ENCODE measurements at places on chromosomes 3 and 15. TPM values are rescaled to one million over a fixed set of nuclear protein-coding genes. Genes with fewer than 3 reads are reported as not detected.

PIGB gene
- 8.4 TPM for total RNA-seq

GMPS gene
- 23.4 TPM for total RNA-seq

GOLGA6B gene
- 0.10 TPM for total RNA-seq

ARGFX gene
- not detected for total RNA-seq

KBTBD12 gene
- total RNA-seq = 3.1 TPM

SEMA5B gene
- 8.6 TPM for total RNA-seq

C3orf85 gene
- total RNA-seq = not detected

CTXN2 gene
- total RNA-seq = not detected

BNC1 gene
- 9.2 TPM for total RNA-seq

ASB14 gene
- total RNA-seq = 0.10 TPM

CD86 gene
- 6.8 TPM for total RNA-seq

GLDN gene
- 14.4 TPM for total RNA-seq

NLGN1 gene
- 9.5 TPM for total RNA-seq

CCR8 gene
- total RNA-seq = not detected

GOLGA8S gene
- total RNA-seq = 0.10 TPM

FLNB gene
- total RNA-seq = 136 TPM

TEX55 gene
- not detected for total RNA-seq

STT3B gene
- total RNA-seq = 124 TPM

Data from skin of body (tissue), 3 donors.